ENCODE measurements at places on chromosomes 5 and 9.

- DNase-seq = no peak
Observed at GRCh38 chr5:157365732-157366131, 94.3 kb upstream of the NIPAL4 start.

DNA sequence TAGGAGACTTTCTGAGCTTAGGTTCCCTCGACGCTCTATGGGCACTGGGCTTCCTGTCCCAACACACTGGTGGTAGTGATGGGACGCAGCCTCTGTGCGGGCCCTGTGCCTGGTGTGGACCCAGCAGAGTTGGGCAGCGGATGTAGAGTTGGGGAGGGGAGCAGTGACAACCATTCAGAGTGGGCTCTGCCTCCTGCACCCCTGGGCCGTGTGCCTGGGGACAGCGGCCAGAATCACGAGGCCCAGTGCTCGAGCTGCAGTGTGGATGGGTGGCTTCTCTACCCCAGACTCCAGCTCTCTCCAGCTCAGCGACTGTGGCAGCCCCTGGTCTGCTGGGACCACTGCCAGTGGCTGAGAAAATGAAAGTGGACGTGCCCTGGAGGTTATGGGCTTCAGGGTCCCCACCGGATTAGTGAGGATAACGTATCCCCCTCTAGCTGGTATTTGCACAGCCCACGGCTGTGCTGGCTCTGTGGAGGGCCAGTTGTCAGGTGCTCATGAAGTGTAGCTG is 18.6 kb downstream of the RXRA start:
- peak; percentile 52 for DNase-seq

- DNase-seq = no peak
Observed at GRCh38 chr5:36298552-36298951, 3.1 kb downstream of the RANBP3L start.

DNA sequence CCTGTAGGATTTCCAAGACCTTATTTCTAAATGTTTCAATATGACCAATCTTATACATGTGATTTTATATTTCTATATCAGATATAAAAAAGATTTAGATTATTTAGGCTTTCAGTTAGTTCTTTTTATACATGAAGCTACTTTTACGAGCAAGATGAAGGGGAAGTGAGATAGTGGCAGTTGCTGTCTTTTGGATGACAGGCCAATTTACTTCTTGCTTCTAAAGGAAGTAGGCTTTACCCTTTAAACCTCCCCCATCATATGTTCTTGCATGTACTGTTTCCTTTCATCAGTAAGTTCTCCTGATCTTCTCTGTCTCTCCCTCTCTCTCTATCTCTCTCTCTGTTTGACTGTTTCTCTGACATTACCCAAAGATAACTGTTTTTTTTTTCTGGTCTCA is 4.0 kb upstream of the TYRP1 start:
- DNase-seq = no peak

DNA sequence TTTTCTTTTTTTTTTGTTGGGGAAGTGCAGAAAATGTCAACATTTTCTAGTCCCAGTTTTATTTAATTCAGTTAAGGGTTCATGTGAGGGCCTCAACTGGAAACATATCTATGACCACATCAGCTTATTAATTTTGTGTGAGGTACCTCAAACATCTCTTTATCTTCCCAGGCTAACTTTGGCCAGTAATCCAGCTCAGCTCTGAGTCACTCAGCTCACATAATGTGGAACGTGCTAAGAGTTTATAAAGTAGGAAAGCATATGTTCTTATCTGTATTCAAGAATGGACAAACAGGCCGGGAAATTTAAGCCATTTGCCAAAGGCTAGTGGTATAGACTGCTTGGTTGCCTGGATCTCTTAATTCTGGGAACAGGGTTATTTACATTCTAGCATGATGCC is 118.4 kb downstream of the INSYN2B start:
- no peak for DNase-seq

DNA sequence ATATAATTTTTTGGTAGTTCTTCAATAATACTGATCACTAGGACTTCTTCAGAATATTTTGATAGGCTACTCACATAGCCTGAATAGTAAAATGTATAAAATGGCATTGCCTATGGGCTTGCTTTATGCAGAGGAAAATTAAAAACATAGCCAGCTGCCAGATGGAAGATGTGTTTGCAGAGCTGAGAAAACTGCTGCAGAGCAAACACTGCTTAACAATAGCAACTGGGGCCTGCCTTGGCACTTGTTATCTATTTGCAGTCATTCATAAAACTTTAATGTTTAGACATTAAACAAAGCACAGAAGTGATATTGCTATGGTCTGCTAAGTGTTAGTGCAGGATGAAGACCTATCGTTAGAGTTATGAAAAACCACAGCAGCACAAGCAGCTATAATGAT is 151.5 kb upstream of the SMC2 start:
- DNase-seq = no peak

GRCh38 chr5:172713113-172713808 is 57.7 kb downstream of the DUSP1 start:
- peak; percentile 85 for DNase-seq

DNA sequence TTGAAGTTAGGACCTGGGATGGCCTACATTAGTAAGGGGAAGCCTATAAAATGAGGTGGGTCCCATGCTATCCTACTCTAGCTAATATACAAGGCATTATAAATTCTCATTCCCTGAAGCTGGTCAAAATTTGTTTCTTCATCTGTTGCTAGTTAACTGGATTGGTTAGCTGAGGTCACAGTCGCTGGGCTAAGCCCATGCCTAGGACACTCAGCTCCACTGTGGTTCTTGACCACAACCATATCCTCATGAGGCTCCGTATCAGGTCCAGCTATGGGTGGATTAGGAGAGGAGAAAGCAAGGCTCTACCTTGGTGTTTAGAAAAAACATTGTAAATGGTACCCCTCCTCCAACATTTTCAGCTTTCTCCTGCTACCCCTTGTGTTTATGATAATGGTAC is 52.8 kb upstream of the RAI14 start:
- DNase-seq = no peak

DNA sequence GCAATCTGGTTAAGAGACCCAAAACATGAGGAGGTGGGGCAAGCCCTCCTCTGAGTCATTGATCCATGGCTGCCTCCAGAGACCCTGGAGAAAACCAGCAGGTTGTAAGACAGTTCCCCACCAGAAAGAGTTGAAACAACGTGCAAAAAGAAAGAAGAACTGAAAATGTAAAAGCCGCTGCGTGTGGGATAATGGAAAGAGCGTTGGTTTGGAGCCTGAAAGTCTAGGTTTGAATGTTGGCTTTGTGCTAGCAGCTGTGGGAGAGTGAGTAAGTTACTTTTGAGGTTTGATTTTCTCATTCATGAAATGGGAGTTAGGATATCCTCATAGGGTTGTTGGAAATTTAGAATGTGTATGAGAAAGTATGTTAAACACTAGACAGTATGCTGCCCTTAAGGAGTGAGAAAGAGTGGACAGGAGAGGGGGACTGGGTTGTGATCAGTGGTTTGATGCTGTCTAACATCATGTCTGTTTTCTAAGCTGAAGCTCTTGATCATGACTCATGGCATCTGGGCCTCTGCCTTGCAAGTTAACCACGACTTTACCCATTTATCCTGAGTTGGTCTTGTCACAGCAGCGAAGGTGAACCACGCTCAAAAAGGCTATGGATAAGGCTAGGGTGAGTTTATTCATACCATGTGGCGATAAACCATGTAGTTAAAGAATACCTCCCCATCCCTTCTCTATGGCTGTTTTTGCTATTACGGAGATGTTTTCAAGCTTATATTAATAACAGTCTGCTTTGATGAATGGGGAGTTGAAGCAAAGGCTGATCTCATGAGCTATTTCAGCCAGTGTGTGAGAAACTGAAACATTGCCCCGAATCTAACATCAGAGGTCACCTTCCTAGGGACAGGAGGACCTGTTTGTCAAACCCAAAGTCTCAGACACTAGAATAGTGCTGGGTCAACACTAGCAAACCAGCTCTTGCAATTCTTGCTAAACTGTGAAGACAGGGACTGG is 41.3 kb downstream of the ZNF366 start:
- no peak for DNase-seq

DNA sequence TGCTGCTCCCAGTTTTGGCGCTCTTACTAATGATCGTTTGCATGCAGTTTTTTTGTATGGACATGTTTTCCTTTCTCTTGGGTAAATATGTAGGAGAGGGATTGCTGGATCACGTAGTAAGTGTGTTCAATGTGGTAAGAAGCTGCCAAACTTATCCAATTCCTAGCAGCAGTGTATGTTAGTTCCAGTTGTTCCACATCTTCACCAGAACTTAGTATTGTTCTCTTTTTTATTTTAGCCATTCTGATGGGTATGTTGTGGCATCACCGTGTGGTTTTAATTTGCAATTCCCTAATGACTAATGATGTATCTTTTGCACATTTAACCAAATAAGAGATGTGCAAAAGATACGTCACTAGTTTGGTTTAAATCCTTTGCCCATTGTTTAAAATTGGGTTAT is 65.9 kb downstream of the IPPK start:
- DNase-seq = no peak

DNA sequence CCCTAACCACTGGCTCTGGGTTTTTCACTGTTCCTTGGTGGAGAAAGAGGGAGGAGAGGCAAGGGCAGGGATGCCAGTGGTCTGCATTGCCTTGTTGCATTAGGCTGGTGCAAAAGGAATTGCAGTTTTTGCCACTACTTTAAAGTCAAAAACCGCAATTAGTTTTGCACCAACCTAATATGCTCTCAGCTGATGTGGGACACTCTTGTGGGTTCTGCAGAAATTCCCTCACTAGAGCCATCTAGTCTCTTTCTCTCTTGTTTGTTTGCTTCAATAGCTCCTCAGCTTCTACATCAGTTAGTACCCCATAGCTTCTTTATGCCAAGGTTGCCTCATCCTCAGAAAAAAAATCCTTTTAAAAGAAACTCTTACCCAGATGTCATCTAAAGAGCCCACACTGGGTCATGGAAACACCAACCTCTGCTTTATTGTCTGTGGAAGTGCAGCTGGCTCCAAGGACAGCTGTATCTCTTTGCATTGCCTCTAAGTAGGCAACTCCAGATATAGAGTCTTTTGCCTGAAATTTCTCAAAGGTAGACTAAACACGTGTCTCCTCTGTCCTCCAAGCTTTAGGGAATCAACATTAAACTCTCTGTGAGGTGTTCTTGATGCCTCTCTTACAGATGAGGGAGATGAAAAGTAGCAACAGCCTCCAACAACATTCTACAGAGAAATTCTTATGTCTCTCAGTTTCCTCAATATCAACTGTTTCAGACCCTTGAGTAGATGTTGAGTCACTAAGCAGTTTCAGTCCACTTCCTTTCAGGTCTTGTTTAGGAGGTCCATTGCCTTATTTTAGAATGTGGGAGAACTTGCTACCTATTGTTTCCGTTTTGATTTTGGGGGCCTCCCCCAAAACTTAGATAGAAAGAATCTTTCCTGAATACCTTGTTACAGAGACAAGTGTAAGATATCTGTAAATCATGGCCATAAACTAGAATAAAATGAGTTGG is 84.9 kb upstream of the MEF2C start:
- no peak for DNase-seq

DNA sequence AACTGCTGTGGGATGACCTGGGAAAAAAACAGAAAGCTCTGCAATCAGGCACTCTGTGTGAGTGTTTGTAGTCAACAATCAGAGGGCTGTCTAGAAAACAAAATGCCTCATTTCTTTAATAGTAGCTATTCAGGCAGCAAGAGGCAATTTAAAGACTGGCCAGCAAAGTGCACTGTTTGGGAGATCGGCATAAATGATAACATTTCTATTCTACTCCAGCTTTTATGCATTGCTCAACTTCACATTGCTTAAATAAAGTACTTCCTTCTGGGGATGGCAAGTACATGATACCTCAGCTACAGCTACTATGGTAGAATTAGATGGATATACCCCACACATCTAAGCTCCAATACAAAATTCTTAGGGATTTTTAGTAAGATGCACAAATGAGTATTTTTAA is 193.1 kb downstream of the DCP2 start:
- DNase-seq = no peak

DNA sequence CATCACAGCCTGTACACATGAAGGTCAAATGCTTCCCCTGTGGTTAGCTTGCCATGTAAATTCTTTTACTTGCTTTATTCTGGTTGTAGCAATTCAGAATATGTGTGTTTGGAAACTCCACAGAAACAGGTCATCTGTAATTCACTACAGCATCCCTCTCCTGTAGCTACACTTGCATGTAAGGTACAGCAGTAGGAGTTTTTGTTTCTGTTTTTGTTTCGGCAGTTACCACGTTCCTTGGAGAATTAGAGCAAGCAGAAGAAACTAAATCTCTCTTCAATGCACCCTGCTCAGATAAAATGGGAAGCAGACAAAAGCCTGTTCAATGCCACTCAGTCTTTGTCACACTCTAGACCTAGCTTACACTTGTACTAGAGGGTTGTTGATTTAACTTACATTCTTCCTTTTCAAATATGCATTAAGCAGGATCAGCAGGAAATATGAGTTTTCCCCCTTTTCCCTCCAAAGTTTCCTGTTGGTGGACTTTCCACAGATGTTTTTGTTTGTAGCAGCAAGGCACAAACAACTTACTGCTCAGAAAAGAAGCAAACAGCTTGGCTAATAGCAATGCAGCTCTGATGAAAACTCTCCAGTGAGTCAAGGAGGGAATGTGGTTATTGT is 80.9 kb downstream of the YIPF5 start:
- DNase-seq = no peak

DNA sequence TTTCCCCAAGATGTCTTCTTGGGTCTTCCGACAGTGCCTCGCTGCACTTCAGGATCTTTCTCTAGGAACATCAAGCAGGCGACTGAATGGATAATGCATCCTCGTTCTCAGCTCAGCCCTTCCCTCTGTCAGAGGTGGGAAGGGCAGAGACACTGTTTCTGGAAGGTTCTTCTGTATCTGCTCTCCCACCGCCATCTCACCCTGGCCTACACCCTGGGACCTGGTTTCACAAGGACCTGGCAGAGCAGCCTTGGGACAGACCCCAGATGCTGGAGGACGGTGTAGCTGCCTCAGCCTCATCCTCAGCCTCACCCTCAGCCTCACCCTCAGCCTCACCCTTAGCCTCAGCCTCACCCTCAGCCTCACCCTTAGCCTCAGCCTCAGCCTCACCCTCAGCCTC is 18.5 kb downstream of the MRPL36 start:
- no peak for DNase-seq

GRCh38 chr9:14348373-14349145 is 34.6 kb upstream of the NFIB start:
- DNase-seq = peak; percentile 56

- no peak for DNase-seq
Observed at GRCh38 chr5:18003784-18004183, 369.5 kb downstream of the TAF11L14 start.

DNA sequence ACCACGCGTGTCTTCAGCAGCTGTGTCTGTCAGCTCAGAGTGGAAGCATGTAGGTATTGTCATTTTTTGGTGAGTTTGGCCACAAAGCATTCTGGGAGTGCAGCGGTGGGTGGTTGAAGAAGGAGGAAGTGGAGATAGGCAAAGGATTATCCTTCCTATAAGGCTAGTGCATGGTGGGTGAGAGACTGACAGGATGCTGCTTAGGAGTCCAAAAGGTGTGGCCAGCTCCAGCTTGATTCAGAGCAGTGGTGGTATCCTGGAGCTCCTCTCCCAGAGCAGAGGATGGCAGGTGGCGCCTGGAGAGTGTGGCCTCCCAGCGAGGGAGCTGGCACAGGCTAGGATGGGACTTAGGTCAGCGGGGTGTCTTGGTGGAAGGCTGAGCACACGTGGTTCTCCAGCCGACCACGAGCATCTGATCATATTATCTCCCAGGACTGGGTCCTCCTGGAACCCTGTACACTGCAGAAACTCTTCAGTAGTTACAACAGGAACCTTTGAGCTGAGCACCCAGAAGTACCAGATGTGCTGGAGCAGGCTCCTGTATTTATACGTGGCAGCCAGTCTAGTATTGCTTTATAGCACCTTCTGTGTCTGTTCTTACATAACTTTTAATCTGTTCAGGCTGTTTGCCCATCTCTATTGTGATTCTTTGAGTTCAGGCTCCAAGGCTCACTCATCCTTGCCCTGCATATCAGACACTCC is 29.6 kb downstream of the MAML1 start:
- no peak for DNase-seq

- DNase-seq = no peak
Observed at GRCh38 chr5:136518174-136518573, 152.8 kb upstream of the TRPC7 start.

All from head of caudate nucleus (tissue), 42 donors.